Temporal lobe (tissue), 4 donors: ENCODE measurements at places on chromosomes 5 and 9. TPM values are rescaled to one million over a fixed set of nuclear protein-coding genes. Genes with fewer than 3 reads are reported as not detected.

Gene TRAF2
- total RNA-seq, result 7.1 TPM

Gene FBP1
- not detected for total RNA-seq

Gene DAB2
- 13.3 TPM for total RNA-seq

Gene SLC6A18
- not detected for total RNA-seq

Gene WNT8A
- under 0.01 TPM for total RNA-seq

Gene F12
- 2.7 TPM for total RNA-seq

Gene WDR38
- total RNA-seq, result 0.25 TPM

Gene TAF11L7
- total RNA-seq, result not detected

Gene PFN3
- 0.74 TPM for total RNA-seq

Gene BARX1
- total RNA-seq, result not detected

Gene RMI1
- 17.2 TPM for total RNA-seq

Gene PITX1
- 0.25 TPM for total RNA-seq

Gene OTP
- not detected for total RNA-seq

Gene SPAAR
- 0.25 TPM for total RNA-seq

Gene APBA1
- total RNA-seq, result 34.2 TPM

Gene COX7C
- 175 TPM for total RNA-seq

Gene OLFML2A
- total RNA-seq, result 3.2 TPM
